Chondrocyte (in vitro differentiated cells): ENCODE measurements at places on chromosomes 1 and 21. TPM values are rescaled to one million over a fixed set of nuclear protein-coding genes. Genes with fewer than 3 reads are reported as not detected.

- DNase-seq: no peak
These were observed 160.4 kb downstream of the HLX start for GRCh38 chr1:221039616-221040015.

DNA sequence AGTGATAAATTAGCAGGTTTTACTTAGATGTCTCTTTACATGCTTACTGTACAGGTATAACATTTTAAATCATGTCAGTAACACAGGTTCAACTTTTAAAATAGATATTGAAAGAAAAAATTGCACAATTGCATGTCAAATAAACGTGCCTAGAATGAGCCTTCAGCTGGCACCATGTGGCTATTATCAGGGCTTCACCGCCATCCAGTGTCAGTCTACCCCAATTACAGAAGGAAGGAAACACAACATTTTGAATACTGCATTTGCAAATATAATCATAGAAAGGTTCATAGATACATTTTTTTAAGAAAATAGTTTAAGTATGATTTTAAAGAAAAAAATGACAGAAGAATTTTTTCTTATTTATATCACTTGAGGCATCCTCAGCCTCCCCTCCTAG lies 47.5 kb upstream of the SERTAD4 start:
- no peak for DNase-seq

DNA sequence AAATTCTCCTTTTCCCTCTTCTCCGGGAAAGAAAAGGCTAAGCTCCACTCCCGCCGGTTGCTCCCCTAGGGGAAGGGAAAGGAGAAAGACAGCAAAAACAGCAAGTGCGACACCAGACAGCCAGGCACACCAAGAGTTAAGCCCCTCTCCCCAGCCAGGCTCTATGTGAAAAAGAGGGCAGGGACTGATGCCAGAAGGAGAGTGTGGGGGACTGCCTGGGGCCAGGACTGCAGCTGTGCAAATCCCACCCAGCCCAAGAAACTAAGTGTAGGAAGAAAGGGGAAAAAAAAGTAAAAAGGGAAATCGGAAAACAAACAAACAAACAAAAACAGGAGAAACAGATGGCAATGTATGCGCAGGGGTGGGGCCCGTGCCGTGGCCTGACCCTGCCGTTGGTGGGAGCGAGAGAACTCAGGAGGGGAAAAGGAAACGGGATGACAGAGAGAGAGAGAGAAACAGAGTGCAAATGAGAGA lies 27.7 kb upstream of the FMO1 start:
- no peak for DNase-seq

- DNase-seq: no peak
These were observed 5.9 kb downstream of the SOD1 start for GRCh38 chr21:31665397-31665796.

- no peak for DNase-seq
These were observed 29.3 kb downstream of the MYOG start for GRCh38 chr1:203056516-203056915.

DNA sequence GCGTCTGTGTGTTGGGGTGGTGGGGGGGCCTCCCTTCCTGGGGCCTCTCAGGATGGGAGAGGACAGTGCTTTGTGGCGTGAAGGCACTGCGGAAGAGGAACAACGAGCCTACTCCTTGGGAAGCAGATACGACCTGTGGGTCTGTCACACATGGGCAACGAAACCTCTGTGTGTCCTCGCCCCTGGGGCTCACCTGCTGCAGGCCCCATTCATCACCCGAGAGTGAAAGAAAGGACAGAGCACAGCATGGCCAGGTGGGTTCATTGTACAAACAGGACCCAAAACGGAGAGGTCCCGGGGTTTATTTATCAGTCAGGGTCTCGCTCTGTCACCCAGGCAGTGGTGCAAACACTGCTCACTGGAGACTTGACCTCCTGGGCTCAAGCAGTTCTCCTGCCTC lies 40.1 kb upstream of the LIN9 start:
- no peak for DNase-seq

The FLG2 gene
- total RNA-seq: not detected in 3 replicates

The CACNA1S gene
- 0.07 to 0.46 TPM (median 0.40 TPM) in 3 replicates for total RNA-seq

The HJV gene
- total RNA-seq: not detected in 3 replicates

The INTS11 gene
- total RNA-seq: 67.3 to 87.0 TPM (median 73.8 TPM) in 3 replicates

The CFHR5 gene
- total RNA-seq: not detected in 3 replicates
